ENCODE measurements at places on chromosomes 1 and 21.

GRCh38 chr1:44705938-44706337 is 25.0 kb downstream of the RNU5D-1 start:
- no peak for DNase-seq

- DNase-seq = no peak
Measured at GRCh38 chr1:58659516-58659915, 40.3 kb downstream of the MYSM1 start.

- DNase-seq = no peak
Measured at GRCh38 chr1:43438953-43439581, 14.7 kb downstream of the HYI start.

DNA sequence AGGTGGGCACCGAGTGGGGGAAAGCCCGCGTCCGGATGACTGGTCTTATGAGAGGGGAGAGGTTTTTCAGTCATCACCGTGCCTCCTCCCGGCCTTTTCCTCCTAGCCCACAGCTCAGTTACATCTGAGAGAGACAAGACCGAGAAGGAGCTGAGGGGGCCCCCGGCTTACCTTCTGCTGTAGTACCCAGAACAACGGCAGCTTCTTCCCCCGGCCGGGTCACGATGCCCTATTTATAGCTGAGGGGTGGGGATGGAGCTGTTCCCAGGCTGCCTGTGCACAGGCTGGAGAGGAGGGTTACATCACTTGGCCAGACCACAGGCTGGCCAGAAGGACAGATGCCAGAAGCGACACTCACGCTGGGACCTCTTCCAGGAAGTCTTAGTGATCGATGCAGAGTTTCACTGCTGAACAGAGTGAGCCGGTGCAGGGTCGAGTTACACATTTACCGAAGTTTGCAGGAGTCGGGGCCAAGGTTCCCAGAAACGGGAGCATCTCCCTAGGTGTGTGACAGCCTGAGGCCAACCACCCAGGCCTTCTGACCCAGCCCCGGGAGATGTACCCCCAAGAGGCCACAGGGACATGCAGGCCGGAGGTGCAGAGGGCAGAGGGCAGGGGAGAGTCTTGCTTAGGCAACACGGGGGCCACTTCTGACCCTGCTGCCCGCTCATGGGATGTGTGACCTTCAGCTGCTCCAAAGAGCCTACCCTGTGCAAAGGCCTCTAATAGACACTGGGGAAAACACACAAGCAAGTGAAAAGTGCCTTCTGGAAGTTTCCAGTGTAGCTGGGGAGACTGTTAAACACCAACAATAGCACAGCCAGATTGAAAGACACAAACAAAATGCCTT is at the start of gene AGT:
Gene AGT, minus strand, starts transcription at position 208 of the 850 bp plus-strand sequence. CDS start 3,299 bp downstream, outside the sequence.
- no peak for DNase-seq

DNA sequence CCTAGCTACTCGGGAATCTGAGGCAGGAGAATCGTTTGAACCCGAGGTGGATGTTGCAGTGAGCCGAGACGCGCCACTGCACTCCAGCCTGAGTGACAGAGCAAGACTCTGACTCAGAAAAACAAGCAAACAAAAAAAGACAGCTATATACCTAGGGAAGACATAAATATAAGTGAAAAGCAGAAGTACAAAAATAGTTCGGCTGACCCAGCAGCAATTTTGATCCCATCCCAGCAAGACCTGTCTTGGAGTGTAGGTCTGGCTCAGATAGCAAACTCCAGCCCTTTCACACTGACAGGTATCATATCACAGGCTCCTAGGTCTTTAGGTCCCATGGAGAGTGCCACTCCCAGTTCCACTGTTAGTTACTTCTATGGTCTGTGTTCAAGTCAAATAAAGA is 14.6 kb downstream of the MTX1 start:
- DNase-seq = no peak

- DNase-seq = no peak
Measured at GRCh38 chr1:5944154-5944842, 47.9 kb downstream of the NPHP4 start.

- no peak for DNase-seq
Measured at GRCh38 chr1:62247391-62248168, 52.9 kb downstream of the L1TD1 start.

DNA sequence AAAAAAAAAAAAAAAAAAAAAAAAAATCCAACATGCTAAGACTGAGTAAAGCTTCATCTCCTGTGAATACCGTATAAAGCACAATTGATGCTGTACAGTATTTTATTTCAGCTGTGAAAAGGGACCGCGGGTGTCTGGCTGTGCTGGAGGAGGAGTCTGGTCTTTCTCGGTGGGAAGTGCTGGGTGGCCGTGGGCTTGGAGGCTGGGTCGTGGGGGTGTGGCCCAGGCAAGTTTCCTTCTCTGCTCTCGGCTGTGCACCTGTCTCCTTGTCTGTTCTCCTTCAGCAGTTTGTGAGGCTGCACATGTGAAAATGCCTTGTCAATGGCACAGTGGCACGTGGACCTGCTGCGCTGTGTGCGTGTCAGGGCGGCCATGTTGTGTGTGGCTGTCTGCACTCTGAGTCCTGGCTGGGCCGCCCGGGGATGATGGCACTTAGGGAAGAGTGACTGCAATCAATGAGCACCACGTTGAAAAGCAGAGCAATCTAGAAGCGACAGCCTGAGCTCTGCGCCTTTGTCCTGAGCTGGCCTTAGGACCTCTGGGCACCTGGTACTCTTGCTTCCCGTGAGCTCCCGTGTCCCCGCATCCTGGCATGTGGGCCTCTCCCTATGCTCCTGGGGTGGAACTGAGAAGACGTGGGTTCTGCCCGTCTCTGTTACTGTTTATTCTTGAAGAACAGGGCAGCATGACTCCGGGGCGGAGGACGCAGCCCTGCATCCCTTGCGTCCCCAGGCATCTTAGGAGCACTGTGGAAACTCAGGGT is 14.5 kb downstream of the AGPAT3 start:
- no peak for DNase-seq

Measured in Panc1 (cell line).